ENCODE measurements at places on chromosomes 5 and 9.

DNA sequence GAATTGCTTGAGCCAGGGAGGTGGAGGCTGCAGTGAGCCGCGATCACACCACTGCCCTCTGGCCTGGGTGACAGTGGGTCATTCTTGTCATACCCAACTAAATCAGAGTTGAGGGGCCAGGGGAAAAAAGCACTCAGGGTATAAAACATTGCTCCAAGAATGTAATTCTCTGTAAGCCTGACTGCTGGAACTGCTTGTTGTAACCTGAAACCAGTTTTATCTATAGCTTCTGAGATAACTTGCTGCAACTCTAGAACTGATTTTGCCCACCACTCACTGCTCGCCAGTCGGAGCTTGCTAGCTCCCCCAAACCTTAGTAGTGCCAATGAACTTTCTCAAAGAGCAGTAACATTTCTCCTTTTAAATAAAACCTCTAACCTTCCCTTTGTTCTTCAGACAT is 9.6 kb upstream of the MSH3 start:
- no peak for DNase-seq

DNA sequence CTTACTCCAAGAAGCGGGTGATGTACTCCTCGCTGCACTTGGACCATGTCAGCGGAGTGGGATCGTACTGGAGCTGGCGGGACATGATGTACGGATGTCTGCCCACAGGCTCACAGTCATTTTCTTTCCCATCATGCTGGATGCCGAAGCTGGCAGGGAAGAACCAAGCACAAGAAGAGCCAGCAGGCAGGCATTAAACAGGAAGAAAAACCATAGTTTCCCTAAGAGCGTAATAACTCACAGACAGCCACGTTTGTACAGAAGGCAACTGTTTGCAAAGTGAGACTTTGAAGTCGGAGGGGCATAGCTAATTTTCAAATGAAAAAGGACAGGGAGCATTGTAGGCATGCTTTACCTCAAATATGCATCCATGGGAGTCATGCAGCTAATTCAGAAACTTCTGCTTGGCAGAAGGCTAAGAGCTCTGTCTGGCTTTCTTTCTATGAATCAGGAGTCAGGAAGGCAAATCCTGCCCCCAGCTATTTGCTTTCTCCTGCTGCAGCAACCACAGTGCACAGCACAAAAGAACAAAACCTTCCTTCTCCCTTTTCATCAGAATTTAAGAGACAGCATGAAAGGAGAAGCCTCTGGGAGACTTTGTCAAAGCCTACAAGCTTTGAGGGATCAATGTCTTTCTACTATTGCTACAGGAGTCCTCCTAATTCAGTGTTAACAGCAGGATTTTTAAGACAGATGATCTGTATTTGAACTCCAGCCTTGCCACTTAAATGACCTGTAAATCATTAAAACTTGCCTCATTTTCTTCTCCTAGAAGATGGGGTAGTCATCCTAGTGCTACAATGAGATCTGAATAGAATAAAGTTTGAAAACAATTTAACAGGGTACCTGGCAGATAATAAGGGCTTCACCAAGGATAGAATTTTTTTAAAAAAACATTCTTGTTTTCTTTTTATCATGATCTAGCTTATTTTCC is 209.1 kb downstream of the TARS1 start:
- no peak for DNase-seq

GRCh38 chr5:5132693-5133295 is 7.3 kb upstream of the ADAMTS16 start:
- no peak for DNase-seq

- DNase-seq = no peak
These were observed 2.0 kb downstream of the MYO10 start for GRCh38 chr5:16934123-16934522.

DNA sequence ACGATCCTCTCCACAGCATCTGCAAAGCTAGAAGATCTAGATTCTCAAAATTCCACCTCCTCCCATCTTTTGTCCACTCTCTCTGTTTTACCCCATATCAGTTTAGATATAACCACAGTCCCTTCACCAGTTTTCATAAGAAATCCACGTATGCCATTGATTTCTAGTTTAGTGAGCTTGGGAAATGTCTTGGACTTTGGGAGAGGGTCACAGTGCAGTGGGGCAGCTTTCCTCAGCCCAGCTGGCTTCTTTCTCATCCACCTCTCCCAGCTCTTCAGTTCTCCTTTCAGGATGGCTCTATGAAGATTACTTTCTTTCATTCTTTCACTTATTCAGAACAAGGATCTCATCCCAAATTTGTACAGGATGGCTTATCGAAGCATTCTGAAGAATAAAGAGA is 203.9 kb upstream of the ADCY2 start:
- DNase-seq = no peak

DNA sequence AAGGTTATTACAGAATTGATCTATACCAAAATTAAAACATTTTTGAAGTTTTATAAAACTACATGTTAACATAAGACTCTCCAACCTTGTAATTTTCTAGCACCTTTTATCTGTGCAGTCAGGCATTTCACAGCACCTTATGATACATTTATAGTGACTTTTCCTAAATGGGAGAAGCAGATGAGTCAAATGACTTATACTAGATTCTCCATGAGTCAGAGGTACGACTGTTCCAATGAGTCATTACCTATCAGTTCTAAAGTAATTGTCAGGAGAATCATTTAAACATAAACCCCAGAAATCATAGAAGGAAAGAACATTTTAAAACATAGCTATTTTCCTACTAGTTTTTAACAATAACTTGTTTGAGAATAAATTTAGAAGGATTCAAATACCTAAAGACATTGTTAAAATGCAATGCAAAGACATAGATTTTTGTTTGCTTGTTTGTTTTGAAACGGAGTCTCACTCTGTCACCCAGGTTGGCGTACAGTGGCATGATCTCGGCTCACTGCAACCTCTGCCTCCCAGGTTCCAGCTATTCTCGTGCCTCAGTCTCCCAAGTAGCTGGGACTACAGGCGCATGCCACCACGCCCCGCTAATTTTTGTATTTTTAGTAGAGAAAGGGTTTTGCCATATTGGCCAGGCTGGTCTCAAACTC is 34.7 kb upstream of the DMXL1 start:
- no peak for DNase-seq

DNA sequence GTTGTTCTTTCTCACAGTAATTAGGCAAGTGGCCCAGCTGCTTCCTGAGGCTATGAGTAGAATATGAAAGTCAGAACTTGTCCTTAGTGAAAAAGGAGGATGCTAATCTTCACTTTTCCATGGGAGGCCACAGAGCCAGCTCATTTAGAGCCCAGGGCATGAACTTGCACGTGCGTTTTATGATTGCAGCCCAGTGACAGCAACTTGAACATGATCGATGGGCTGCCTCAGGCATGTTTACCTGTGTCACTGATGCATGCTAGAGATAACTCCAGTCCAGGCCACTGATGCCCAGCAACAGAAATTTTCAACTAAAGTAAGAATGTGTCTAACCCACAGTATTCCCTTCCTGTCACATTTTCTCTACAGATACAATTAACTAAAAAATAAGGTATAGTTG is 179.3 kb downstream of the CTNND2 start:
- no peak for DNase-seq

DNA sequence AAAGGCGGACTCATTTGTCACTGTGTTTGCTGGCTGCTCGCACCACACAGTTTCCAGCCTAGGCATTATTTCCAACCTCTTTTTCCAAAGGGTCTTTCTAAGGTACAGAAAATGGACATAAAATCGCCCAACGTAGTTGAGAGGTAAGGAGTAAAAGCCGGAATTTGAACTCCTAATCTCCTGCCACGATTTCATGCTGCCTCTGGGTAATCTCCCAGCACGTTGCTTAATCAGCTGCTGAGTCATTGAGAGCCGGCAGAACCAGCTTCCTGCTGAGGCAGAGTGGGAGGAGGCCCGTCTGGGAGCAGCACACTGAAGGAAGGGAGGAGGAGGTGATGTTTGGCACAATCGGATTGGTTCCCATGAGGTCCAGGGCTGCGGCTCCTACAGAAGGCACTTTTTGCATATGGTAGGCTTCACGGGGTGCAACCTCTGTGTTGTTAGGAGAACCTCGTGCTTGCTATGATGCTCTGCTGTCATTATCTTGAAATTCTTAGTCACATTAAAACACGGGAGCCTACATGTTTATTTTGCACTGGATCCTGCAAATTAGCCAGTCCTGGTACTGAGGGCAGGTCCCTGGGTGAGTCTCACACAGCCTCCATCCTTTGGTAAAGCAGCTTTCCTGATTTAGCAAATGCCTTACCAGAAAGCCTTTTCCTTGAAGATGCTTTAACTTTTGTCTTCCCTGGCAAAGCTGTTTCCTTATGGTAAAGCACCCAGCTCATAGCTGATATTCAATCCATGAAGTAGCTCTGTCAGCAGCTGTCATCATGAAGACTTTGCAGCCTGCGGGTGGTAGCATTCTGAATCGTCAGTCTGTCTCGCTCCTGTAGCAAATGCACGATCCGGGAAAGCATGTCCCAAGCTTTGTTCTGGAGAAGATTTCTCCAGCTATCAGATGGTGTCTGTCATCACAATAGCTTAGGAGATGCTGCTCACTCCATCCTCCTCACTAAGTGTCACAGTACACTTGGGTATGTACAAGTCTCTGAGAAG is 191.6 kb upstream of the MSX2 start:
- DNase-seq = no peak

DNA sequence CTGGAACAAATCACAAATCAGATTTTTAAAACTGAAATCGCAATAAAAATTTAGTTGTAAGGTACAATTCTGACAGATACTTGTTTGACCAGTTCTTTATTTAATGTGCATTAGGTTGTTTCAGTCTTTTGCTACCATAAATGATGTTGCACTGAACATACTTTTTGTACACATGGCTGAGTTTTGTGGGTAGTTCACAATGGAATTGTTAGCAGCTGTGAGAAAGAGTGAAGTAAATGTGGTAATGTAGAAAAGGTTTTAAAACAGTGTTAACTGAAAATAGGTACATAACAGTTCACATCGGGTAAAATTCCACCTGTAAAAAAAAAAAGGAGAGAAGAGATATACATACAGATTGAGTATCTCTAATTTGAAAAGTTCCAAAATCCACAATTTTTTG is 25.6 kb downstream of the MRPS27 start:
- DNase-seq = no peak

- DNase-seq = no peak
These were observed 476.8 kb upstream of the PTGER4 start for GRCh38 chr5:40202814-40203440.

DNA sequence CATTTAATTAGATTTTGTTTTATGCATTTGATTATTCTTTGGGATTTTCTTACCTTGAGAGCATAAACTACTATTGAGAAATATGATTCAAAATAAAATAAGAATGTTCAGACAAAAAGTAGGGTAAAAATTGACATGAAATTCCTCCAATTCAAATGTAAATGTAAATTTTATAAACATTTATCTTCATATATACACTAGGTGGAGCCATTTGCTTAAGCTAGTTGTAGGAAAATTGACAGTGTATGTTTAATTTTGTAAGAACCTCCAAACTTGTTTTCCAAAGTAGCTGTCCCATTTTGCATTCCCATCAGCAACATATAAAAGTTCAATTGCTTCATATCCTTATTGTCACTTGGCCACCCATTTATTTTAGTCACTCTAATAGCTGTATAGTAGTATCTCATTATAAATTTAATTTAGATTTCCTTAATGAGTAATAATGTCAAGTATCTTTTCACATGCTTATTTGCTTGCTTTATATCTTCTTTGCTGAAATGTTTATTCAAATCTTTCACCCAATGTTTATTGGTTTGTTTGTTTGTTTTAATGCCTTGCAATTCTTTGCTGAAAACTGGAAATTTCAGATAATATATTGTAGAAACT is 37.6 kb upstream of the SLCO6A1 start:
- peak; percentile 16 for DNase-seq

DNA sequence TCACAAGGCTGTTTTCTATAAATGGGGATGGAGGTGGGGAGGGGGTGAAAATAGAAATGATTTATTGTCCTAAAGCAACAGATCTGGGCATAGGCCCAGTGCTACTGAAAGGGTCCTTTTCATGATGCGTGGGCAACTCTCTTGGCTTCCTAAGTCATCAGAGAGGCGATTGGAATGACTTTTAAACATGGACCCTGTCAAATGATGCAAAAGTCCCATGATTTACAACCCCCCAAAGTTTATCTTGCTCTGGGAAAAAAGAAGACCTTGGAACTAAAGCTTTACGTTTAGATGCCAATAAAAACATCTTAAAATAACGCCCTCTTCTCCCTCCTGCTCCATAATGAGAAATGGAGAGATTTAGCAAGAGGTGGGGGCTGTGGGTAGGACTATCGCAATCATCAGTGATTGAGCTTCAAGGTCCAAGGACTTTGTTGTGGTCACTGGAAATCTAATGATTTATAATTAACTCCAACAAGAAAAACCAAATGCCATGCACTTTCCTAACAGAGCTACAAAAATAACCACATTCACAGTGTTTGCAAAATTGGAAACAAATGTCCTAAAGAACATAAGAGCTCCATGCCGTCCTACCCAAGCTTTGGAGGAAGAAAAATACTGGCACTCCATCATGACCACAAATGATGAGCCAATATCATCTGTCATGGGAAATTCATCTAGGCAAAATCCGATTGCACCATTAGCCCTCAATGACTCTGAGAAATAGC is 167.5 kb upstream of the CLINT1 start:
- no peak for DNase-seq
